ENCODE measurements at places on chromosomes 3 and 15.

- no peak for DNase-seq
Observed at GRCh38 chr15:88574655-88575054, 28.2 kb upstream of the DET1 start.

- DNase-seq, result no peak
Observed at GRCh38 chr3:193190146-193190786, 50.8 kb upstream of the PLAAT1 start.

DNA sequence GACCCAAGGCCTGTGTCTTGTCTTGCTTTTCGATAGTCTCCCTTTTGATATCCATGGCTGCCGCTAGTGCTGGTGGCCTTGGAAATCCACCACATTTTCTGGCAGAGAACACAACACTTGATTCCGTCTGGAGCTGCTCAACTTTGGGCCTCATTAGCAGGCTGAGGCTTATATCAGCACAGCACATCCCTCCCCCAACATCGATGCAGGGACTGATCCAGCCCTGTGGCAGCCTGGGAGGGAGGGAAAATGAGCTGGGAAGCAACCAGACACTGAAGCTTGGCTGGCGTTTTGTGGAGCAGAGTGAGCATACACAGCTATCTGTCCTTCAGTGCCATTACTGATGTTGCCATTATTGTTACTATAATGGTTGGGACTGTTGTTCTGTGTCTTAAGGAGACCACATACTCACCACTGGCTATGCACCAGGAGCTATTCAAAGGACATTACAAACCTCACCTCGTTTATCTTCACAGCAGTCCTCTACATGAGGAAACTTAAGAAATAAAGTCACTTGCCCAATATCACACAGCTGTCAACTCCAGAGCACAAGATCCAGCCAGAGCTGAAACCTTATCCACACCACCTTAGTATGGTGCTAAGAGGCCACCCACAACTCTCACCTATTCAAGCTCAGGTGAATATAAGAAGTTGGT, 102.9 kb downstream of the SUCLG2 start:
- no peak for DNase-seq

- no peak for DNase-seq
Observed at GRCh38 chr3:17664923-17665322, 77.5 kb downstream of the TBC1D5 start.

DNA sequence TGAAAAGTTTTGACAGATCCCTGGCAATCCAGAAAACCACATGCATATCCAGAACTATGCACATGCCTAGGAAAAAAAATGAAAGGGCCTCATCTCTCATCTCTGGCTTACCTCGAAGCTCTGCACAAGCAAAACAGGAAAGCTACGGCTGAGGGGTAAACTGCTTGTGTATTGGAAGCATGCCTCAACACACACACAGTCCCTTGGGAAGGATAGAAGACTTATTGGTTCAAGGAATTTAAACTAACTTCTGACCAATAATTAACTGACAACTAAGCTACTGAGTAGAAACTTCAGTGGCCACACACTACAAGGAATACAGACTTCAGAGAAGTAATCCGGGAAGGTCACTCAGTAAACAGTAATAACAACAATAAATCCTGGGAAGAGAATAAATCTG, 59.9 kb upstream of the POMGNT2 start:
- no peak for DNase-seq

- no peak for DNase-seq
Observed at GRCh38 chr3:42486814-42487565, 15.5 kb upstream of the VIPR1 start.

DNA sequence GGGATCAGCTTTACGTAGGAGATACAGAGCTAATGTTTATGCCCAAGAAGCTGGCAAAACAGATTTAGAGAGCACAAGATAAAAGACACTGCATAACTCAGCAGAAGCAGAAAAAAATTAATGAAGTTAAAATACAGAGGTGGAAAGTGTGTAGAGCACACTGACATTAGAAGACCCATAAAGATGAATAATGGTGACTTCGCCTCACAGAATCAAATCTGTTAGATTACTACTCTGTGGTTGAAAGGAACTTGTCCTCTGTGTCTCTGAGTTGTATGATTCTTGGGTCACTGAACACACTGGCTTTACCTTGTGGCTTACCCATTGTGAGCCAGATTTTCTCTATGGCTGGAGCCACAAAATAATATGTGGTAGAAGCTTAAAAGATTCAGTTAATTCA, 224.4 kb downstream of the PLCH1 start:
- DNase-seq, result no peak

- no peak for DNase-seq
Observed at GRCh38 chr3:131218196-131218595, 163.4 kb upstream of the NUDT16 start.

GRCh38 chr3:43019826-43020225, 40.7 kb downstream of the GASK1A start:
- DNase-seq, result no peak

GRCh38 chr3:19046440-19046839, 101.9 kb upstream of the KCNH8 start:
- no peak for DNase-seq

GRCh38 chr3:116001151-116001621, 377.9 kb downstream of the GAP43 start:
- DNase-seq, result no peak

GRCh38 chr3:133448478-133449122, 48.7 kb downstream of the BFSP2 start:
- DNase-seq, result peak; percentile 51

DNA sequence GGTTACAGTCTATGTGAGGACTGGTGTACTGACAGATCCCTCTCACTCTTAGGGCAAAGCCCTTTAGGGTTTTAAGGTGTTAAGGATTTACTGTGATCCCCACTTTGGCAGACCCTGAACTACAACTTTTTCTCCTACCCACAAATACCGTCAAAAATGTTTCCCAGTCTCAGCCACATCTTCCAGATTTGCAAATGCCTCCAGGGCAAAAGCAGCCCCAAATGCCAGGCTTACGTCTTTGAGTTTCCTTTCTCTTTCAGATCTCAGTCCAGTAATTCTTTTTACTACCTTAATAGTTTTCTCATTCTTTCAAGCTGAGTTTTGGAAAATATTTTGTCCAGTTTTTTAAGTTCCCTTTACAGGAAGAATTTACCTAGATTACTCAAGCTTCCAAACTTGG, 13.4 kb upstream of the ITGA11 start:
- no peak for DNase-seq
